ENCODE measurements at places on chromosomes 7 and 10.
A peak's percentile ranks its signal among the peaks of the same experiment; 100 is the strongest.

DNA sequence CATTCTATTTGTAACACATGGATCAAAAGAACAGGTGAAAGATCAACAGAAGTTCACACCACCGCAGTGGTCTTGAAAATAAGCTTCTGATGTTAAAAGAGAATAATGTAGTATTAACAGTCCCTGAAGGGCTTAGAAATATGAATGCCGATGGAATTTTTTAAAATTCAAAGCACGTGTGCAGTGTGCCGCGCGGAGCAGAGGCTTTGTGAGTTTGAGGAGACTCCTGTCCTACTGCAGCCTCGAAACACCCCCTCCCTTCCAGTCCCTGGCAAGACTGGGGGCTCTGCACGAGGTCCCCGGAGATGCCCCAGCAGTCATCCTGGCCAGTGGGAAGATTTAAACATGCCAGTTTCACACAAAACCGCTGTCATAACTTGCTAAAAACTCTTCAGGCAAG is 196.6 kb downstream of the DIP2C start:
- DNase-seq = no peak

- no peak for DNase-seq
Measured at GRCh38 chr7:149559711-149560110, 62.1 kb upstream of the ZNF746 start.

GRCh38 chr7:17640730-17641377 is 299.4 kb downstream of the SNX13 start:
- DNase-seq = peak; percentile 34

- DNase-seq = no peak
Measured at GRCh38 chr7:74149071-74149470, 25.1 kb upstream of the EIF4H start.

GRCh38 chr10:58662314-58662713 is 149.6 kb downstream of the BICC1 start:
- no peak for DNase-seq

- peak; percentile 62 for DNase-seq
Measured at GRCh38 chr7:74027683-74028320, at the start of gene ELN. Gene ELN (plus strand): TSS chr7:74028173. CDS start chr7:74028188, 15 bp downstream.

DNA sequence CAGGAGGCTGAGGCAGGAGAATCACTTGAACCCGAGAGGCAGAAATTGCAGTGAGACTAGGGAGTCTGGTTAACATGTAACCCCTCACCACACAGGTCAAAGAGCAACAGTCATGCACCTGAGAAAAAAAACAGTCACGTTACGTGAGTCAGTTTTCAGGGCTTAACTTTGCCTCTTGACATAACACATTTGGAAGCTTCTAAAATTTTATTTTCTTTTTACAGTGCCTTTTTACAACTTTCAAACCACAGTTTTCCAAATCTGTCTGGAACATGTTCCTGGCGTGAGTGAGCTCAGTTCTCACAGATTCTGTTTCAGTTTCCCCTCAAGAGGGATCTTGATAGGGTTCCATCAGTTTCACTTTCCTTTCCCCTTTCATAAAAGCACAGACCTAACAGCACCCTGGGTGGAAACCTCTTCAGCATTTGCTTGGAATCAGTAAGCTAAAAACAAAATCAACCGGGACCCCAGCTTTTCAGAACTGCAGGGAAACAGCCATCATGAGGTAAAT is 4.4 kb downstream of the IFIT3 start:
- no peak for DNase-seq

DNA sequence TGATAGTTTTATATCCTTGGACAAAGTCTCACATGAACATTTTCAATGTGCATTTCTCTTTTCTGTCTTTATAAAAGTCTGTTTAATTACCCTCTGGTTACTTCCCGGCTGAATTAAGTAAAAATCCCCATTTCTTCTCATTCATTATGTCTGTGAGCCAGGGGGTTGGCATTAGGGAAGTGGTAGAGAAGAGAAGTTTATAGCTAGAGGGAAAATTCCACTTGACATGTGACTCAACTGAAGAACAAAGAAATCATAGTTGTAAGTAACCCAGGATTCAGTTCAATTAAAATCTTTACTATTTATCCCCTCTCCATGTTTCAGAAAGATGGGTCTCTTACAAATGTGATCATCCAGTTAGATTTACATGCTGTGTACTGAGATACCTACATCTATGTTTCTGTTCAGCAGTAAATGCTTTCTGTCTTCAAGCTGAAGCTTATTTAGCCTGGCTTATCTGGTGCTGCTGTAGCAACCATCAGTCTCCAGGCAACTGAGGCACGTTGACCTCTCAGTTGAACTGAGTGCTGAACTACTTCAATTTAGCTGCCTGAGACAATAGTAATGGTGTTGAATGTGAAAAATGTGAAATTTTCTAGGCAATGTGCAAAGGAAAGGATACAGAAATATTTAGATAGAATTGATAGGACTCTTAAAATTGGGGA is 181.6 kb downstream of the MLLT10 start:
- DNase-seq = no peak

DNA sequence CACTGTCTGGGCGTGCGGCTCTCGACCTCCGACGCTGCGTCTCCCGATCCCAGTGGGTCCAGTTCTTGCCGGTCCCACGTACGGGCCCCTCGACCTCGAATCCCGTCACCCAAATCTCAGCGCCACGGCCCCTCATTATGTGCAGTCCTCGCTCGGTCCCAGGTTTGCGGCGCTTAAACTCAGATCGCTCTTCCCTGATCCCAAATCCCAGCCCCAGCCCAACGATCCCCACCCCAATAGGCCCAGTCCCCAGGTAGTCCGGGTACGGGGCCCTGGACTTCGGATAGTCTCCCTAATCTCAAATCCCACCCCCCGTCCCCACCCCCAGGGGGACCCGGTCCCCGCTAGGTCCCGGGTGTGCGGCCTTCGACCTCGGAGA is 666 bp downstream of the HNRNPF start:
- DNase-seq = no peak

GRCh38 chr10:3700531-3701076 is 84.4 kb downstream of the KLF6 start:
- no peak for DNase-seq

- DNase-seq = peak; percentile 37
Measured at GRCh38 chr7:131502810-131503508, 53.5 kb downstream of the PODXL start.

- no peak for DNase-seq
Measured at GRCh38 chr7:116687801-116688201, 15.8 kb downstream of the MET start.

All from head of caudate nucleus (tissue), 42 donors.